ENCODE measurements at places on chromosomes 11 and 22.

- no peak for DNase-seq
These were observed 11.3 kb upstream of the TREH start for GRCh38 chr11:118690553-118691304.

- no peak for DNase-seq
These were observed 25.0 kb upstream of the SUSD2 start for GRCh38 chr22:24156141-24156912.

DNA sequence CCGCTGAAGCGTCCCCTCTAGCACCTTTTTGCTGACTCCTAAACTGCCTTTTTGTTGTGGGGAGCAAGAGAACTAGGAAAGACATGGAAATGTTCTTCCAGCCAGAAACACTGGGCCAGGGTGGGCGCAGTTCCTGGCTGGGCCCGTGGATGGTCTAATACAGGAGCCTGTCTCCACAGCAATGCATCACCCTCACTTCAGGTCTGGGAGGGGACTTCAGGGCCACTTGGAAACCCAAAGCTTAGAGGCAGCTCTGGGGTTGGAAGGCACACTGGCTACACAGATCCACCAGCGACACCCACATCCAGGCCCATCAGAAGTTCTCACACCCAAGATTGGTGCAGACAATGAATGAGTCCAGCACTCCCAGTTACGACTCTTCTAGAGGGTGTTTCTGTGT lies 120.3 kb downstream of the ETS1 start:
- no peak for DNase-seq

DNA sequence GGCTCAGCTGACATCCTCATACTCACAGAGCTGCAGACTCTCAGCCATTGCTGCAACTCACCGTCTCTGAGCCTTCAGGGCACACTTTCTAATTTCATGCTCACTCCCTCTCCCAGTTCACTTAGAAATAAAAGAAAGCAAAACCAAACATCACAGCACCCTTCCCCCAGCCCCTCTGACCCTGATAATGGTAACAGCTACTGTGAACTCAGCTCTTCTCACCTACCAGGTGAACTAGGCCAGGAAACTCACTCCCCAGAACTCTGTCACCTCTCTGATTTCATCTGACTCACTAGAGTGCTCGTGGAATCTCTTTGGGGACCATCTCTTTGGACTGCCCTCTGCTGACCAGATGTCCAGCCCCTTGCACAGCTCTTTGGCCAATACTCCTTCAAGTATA lies 14.5 kb upstream of the PARVA start:
- DNase-seq = no peak

GRCh38 chr11:3183523-3183922 lies 18.4 kb upstream of the OSBPL5 start:
- no peak for DNase-seq

DNA sequence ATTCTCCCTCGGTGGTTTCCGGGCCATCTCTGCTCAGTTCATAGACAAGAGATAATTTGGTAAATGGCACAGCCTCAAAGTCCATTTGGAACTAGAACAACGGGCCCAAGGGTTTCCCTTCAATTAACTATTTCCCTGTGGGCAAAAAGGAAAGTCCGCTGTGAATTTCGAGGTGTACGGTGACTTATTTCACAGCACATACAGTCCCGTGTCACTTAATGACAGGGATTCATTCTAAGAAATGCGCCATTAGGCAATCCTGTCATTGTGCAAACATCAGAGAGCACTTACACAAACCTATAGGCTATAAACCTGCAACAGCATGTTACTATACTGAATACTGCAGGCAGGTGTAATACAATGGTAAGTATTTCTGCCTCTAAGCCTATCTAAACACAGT lies 551.6 kb downstream of the OPCML start:
- no peak for DNase-seq

- DNase-seq = no peak
These were observed 83.6 kb downstream of the PDE3B start for GRCh38 chr11:14727215-14727614.

- no peak for DNase-seq
These were observed 252.7 kb downstream of the SBF2 start for GRCh38 chr11:10041332-10041731.

DNA sequence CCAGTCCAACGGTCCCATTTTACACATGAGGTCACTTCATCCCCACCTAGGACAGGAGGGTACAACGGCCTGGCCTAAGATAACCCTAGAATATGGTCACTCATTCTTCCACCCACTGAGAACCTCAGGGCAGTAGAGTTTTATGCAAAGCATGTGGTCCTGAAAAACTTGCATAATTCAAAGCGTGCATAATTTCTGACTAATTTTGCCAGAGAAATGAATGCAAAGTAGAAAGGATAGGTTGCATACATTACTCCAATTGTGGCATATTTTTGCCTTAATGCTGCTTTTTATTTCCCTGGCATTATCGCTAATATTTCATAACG lies 32.5 kb upstream of the SLC35C1 start:
- DNase-seq = no peak

DNA sequence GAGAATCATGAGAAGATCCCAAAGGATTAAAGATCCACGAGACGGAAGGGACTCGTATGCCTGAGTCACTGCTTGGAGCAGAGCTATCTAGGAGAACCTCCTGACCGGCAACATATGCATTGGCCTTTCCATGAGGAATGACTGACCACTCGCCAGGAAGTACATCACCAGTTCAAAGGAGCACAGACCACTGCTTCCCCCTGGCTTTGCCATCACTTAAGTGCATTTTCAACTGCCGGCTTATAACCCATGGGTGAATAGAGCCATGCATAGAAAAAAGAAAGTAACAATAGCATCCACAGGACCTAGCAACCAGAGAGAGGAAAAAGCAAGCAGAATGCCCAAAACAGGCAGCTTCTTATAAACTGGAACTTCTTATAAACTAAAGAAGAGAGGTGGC lies 98.3 kb upstream of the ZC3H12C start:
- DNase-seq = no peak

GRCh38 chr11:118662401-118663271 lies 16.8 kb downstream of the TREH start:
- no peak for DNase-seq

DNA sequence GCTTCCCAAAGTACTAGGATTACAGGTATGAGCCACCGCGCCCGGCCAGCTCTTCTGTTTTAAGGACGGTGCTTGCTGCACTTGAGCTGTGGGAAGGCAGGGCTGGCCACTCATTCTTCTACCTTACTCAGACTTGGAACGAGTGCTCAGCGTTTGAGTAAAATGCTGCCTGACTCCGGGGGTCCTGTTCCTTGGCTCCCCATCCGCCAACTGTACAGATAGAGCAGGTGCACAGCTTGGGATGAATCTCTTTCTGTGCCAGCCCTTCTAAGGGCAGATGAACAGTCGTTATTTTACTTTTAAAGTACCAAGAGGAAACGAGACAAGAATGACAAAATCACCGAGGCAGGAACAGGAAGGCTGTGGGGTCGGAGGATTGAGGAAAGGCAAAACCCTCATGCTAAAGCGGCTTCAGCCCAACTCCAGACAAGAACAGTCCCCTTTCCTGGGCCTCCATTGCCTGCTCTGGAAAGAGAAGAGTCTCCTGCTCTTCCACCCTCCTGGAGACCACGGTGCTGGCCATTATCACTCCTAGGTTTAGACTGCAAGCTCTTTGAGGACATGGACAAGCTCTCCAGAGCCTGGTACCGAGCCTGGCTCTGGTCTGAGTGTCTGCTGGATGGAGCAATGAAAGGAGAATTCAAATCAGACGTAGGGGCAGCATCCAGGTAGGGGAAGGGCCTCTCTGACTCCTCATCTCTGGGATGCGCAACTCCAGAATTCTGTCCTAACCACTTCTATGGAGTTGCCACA lies 1.1 kb upstream of the SUN2 start:
- DNase-seq = no peak

- DNase-seq = no peak
These were observed 2216.6 kb upstream of the RAG2 start for GRCh38 chr11:38814670-38815069.

- DNase-seq = no peak
These were observed 1.2 kb upstream of the FCHSD2 start for GRCh38 chr11:73143126-73143838.

- DNase-seq = no peak
These were observed 867.4 kb downstream of the NTM start for GRCh38 chr11:132237781-132238180.

DNA sequence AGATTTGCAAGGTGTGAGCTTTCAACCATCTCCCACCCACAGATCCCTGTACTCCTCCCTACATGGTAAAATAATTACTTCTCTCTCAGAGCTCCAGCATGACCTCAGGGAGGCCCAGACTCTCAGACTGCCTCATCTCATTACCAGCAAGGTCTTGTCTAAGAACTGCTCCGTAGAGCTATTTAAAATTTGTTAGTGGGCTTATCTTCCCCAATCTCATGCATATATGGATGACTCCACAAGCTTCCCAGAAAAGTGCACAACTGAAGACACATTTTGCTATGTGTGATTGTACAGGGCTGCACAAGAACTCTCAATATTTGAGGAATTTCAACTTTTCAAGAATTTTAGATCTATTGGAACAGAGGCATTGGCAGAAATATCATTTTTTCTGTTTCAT lies 230.3 kb downstream of the CSNK2A3 start:
- no peak for DNase-seq

- DNase-seq = no peak
These were observed 29.3 kb downstream of the TUG1 start for GRCh38 chr22:30998329-30998728.

- DNase-seq = no peak
These were observed 329.9 kb upstream of the LRRC4C start for GRCh38 chr11:41789376-41789775.

DNA sequence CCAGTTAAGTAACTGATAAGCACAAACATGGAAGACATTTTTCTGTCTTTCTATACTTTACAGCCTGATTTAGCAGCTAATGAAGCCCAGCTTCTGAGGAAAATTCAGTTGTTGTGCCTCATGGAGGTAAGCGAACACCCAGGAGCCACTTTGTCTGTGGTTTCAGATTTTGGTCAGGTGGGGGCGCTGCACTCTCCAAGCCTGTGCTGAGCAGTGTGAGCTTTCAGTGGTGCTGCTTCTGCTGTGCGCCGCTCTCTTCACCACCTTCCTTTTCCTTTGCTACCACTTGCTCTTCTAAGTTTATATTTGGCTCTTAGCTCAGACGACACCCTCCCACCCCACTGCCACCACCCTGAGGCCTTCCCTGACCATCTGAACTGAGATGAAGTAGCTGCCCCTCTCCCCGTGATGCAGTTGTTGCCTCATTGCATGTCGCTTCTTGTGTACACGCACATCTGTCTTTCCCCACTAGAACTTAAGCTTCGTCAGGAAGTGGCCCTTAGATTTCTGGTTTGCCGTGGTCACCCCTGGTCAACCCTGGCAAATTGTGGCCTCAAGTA lies 14.0 kb downstream of the PSMD13 start:
- DNase-seq = no peak

DNA sequence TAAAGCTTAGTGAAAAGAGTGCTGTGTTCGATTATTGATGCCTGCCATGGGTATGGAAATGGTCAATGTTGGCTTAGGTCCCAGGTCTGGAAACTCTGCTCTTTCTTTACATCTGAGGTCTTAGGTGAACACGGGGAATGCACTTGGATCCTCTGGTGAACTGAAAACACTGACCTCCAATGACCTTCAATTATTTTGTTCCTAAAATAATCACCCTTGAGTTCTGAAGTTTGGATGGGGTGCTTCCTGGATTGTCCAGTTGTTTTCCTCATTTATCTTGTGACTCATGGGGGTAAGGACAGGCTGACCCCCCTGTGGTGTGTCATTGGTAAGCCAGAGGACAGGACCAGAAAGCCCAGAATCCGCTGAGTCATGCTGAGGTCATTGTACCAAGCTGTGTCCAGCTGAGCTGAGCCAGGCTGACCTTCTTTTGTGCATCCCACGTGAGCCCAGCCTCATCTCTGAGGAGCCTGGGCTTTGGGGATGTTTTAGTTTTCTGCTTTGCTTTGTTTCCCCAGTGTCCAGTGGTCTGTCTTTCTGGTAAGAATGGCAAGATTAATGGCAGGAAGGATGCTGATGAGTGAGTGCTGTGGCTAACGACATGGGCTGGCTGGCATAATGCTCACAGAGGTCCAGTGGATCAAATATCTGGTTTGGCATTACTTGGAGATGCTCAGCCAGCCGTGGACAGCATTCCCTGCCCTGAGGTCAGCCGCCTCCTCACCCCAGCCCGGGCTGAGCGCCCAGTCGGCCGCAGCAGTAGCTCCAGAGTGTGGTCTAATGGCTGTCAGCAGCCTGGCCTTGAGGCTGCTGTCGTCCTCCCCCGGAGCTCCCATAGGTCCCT lies 35.6 kb downstream of the AMPD3 start:
- DNase-seq = no peak

DNA sequence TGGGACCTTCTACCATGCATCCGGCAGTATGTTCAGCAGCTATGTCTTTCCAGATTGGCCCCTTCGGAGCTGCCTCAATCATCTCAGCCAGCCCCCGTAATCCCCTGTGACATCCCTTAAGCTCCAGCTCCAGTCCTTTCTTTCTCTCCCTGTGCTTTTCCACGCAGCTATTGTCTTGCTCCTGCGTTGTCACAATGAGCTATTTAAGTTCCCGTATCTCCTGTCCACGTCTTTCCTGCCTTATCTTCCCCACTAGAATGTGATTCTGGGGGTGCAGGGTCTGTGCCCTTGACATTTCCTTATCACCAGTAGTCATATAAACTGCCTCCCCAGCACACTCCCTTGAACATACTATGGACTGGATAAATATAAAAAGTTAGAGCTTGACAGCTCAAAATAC lies 5.1 kb upstream of the ETS1 start:
- DNase-seq = no peak

DNA sequence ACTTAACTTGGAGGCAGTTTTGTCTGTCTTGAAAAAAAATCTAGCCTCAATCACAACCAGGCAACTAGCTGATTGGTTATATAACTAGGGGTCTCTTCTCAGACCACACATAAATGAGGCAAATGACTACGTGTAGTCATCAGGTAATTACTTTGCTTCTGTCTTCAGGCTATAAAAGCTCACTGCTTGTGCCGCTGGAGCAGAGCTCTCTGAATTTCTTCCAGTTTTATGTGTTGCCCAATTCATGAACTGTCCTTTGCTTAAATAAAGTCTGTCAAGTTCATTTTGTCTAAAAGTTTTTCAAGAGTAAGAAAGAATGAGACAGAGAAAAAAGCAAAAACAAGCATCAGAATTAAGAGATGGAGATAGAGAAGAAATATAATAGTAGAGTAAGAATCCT lies 93.4 kb downstream of the MUC15 start:
- no peak for DNase-seq

DNA sequence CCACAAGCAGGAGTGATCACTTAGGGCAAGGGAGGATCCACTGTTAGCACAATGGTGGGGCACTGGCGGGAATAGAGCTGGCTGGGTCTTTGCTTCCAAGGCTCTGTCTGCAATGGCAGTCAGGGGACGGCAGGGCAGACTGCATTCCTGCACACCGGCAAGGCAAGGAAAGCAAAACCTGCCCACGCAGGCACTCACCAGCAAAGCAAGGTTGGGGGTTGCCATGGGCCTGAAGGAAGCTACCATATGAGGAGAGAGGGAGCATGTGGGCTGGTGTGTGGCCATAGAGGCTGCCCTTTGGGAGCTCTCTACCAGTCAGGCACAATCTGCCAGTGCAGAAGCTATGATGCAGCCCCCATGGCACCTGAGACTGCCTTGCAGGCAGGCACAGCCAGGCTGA lies 33.2 kb downstream of the OR8B12 start:
- no peak for DNase-seq

GRCh38 chr11:83441171-83441570 lies 155.0 kb upstream of the CCDC90B start:
- DNase-seq = no peak

- DNase-seq = no peak
These were observed 10.8 kb downstream of the PRR33 start for GRCh38 chr11:1880746-1881441.

Measured in NCI-H2029 (cell line).